ENCODE measurements at places on chromosomes 16 and 17.

- no peak for DNase-seq
Observed at GRCh38 chr17:73498886-73499554, 145.2 kb downstream of the SDK2 start.

- DNase-seq = peak; percentile 9
Observed at GRCh38 chr16:49441366-49441780, 67.8 kb downstream of the C16orf78 start.

- DNase-seq = no peak
Observed at GRCh38 chr16:88896238-88897070, 30.0 kb upstream of the PABPN1L start.

DNA sequence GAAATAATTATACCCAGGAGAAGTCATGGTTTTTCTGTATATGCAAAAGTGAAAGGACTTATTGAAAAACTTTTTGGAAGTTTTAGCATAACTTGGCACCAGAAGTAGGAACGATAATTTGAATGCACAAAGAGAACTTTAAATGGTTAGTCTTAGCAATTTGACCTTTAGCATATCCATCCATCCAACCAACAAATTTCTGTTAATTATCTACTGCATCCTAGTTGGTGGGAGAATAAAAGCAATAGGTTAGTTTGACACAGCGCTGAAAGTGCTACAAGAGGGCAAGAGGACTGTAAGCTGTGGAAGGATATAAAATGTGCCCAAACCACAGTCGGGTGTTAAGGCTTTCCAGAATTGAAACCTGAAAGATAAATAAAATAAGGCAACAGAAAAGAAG, 17.6 kb downstream of the SPAG9 start:
- no peak for DNase-seq

GRCh38 chr17:82929676-82930042, 89.8 kb upstream of the ZNF750 start:
- DNase-seq = no peak

GRCh38 chr17:35788477-35789368, 6.7 kb downstream of the MMP28 start:
- no peak for DNase-seq

DNA sequence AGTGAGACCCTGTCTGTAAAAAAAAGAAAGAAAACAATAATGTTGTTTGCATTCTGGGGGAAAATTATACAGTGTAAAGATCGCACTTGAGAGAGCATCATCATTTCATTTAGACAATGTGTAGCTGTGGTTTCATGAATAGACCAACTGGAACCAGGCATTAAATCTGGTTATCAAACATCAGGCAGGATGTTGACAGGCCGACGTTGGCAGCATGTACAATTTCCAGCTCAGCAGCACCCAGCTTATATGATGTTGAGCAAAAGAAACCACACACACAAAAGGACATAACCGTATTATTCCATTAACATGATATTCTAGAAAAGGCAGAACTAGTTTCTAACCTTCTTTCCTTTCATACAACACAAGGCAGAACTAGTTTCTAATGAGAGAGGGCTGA, 5.8 kb downstream of the MARVELD3 start:
- DNase-seq = no peak

DNA sequence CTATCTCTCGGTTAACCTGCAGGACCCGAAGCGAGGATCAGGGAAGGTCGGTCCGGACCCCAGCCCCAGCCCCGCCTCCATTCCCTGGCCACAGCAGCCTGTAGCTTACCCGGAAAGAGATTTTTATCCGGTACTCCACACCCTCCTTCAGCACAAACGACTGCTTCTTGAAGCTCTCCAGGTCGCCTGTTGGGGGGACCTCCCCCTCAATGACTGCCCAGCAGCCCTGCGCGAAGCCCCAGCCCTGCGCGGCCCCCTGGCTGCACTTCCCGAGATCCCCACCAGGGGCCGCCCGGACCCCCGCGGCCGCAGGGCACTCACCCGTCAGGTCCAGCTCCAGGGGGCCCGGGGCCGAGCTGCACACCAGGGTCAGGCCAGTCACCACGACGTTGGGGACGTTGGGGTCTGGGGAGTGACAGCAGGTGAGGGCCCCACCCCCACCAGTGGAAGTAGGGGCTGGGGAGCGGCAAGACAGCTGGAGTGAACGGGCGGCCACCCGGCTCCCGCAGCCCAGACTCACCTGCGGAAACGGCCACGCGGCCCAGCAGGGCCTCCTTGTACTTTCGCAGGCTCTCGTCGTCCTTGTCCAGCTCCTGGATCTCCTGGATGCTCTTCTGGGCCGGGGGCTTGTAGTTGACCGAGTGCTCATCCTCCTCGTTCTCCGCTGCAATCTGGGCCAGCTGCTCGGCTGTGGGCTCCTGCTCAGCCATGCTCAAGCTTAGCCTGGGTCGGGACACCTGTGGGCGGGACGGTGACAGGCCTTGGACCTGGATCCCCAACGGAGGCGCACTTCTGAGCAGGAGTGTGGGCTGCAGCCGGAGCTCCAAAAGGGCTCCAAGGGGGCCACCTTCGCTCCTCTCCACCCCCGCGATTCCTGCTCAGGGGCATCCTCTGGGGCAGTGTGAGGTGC, 1.7 kb downstream of the ARHGDIA start:
- DNase-seq = no peak

- DNase-seq = no peak
Observed at GRCh38 chr16:55401046-55401445, 77.0 kb downstream of the IRX6 start.

DNA sequence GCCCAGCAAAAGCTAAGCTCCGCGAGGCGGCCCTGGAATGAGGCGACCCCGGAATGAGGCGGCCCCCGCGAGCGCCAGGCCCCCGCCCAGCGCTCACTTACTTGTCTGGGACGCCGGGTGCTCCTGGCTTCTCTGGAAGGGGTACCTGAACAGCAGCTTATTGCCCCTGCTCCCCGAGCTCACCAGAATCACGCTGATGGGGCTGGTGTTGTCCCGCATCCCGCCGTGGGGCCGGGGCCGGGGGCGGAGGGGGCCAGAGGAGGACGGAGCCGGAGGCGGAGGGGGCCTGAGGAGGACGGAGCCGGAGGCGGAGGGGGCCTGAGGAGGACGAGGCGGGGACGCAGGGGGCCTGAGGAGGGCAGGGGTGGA, 440 bp downstream of the NPRL3 start:
- DNase-seq = no peak

DNA sequence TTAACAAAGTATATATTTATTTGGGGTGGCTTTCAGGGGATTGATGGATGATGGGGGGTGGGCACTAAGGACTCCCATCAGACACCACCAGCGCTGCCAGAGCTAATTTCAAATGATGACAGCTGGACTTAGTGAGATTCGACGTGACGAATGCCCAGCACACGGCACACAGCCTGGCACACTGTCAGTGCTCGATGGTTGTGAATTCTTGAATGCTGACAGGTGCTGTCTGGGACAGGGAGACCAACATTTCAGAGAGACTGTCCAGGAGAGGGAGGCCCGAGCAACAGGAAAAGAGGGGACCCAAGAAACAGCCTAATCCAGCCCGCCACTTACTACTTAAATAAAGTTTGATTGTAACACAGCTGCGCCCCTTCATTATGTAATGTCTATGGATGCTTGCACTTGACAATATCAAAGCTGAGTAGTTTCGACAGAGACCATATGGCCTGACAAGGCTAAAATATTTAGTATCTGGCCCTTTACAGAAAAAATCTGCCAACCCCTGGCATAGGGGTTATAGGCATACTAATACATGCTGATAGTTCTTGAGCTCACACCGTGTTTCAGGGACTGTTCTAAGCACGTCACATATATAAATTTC, 6.2 kb upstream of the MPRIP start:
- DNase-seq = no peak

- no peak for DNase-seq
Observed at GRCh38 chr17:67186782-67187181, 58.2 kb downstream of the HELZ start.

- no peak for DNase-seq
Observed at GRCh38 chr16:28491230-28491969, 474 bp downstream of the CLN3 start.

- no peak for DNase-seq
Observed at GRCh38 chr16:10949424-10949970, 5.1 kb downstream of the CLEC16A start.

DNA sequence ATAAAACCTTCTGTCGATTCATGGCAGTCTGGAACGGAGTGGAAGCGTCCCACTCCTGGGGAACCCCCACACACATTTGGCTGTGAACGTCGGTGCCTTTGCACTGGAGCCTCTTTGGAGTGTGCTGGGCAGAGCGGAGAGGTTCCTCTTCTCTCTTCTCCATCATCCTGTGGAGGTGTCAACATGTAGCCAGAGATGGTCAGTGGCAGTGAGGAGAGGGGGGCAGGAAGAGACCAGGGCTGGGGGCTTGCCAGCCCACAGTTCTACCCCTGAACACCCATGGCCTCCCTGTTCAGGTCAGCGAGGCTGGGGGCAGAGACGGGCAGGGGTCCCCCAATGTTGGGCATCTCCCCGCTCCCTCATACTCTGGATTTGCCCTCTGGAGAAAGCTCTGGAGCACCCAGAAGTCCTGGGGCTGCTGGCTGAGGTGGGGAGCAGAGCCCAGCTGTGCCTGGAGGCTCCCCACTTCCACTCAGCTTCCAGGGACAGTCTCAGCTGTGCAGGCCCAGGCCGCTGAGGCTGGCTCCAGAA, 223.7 kb downstream of the SEC14L1 start:
- no peak for DNase-seq

DNA sequence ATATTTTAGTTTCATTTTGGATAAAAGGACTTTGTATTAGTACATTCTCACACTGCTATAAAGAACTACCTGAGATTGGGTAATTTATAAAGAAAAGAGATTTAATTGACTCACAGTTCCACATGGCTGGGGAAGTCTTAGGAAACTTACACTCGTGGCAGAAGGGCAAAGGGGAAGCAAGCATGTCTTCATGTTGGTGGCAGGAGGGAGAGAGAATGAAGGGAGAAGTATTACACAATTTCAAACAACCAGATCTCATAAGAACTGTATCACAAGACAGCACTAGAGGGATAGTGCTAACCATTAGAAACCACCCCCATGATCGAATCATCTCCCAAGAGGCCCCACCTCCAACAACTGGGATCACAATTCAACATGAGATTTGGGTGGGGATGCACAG, 142.9 kb downstream of the USP31 start:
- no peak for DNase-seq

DNA sequence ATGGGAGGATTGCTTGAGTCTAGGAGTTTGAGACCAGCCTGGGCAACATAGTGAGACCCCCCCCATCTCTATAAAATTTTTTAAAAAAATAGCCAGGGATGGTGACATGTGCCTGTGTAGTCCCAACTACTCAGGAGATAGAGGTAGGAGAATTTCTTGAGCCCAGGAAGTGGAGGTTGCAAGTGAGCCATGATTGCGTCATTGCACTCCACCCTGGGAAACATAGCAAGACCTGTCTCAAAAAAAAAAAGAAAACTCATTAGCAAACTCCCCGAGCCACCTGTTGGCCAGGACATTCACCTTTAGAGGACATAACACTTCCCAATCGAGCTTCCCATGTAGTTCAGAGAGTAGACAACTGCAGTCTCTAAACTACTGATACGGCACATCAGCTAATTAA, 274.2 kb downstream of the ABCC12 start:
- DNase-seq = no peak

GRCh38 chr17:59451706-59452105, 113.7 kb upstream of the DHX40 start:
- no peak for DNase-seq

DNA sequence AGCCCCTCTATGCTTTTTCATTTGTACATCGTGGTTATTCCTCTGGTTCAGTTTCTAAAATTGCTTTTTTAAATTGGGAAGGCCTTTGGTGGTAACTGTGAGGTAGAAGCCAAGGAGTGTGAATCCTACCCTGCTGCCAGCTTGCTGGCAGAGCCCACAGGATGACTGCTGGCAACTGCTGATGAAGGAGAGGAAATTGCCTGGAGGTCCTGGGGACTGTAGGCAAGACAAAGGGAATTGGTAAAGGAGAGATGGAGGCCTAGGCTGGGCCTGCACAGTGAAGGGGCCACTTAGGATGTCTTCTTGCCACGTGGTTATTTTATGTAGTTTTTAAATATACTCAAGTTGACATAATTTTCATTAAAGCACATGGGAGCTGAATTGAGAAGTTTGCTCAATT, 15.8 kb downstream of the C17orf58 start:
- DNase-seq = no peak

- DNase-seq = peak; percentile 32
Observed at GRCh38 chr17:4900231-4901107, 1.1 kb downstream of the C17orf107 start.

DNA sequence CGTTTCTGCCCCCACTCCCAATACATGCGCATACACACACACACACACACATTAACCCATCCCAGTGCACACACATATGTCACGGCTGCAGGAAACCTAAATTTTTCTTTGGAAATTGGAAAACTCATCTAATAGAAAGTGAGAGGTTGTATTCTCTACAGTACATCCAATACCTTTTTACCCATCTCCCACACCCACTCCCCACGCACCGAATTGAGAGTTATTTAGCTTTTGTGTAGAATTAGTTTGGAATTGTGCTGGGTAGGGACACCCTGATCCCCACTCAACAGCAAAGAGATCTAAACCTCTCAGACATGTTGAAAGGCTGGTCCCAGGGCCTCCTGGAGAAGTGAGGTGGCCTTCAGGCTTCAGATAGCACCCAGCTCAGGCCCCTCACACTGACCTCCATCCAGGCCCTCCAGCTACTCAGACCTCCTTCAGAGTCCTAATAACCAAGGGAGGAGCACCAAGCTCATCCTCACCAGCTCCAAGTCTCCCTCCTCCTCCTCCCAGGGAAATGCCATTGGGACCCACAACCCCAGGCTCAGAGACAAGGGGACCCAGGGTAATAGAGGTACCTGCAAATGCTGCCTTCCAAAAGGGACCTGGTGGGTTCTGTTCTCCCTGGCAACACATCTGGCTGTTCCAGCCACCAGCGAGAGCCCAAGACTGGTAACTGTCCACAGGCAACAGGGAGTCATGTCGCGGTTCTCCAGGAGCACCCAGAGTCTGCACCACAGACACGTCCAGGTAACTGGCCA, 955 bp downstream of the HOXB13 start:
- no peak for DNase-seq

- DNase-seq = no peak
Observed at GRCh38 chr16:88467541-88467944, 14.5 kb downstream of the ZFPM1 start.

- DNase-seq = no peak
Observed at GRCh38 chr17:6998855-6999508, 3.1 kb downstream of the ALOX12 start.

DNA sequence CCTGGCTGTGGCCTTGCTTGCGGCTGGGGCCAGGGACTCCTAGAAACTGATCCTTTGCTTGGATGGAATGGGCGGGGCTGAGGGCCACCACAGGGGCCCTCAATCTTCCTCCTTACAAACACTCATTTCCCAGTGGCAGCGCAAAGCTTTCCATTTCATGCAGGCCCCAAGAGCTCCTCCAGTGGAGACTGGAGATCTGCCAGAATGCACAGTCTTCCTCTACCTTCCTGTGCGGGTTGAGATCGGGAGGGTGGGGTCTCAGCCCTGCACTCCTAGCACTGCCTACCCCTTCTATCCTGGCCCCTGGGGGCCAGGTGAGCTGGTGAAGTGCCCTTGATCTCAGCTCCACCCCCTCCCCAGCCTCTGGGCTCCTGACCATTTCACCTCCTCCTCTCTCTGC, 1.7 kb downstream of the NRN1L start:
- DNase-seq = no peak

Measured in stimulated activated CD4-positive, alpha-beta T cell treated with anti-CD3 and anti-CD28 coated beads, Interleukin-12 subunit alpha, Interleukin-12 subunit beta, amount 100 ng/mL, for 24 hours (primary cell).